COLO829 (cell line): ENCODE measurements at places on chromosomes 1 and 21.
A peak's percentile ranks its signal among the peaks of the same experiment; 100 is the strongest.

- no peak for DNase-seq
Observed at GRCh38 chr1:243287123-243287460, 31.3 kb downstream of the SDCCAG8 start.

- peak; percentile 37 for DNase-seq
Observed at GRCh38 chr1:24822887-24823286, 77.6 kb downstream of the CLIC4 start.

DNA sequence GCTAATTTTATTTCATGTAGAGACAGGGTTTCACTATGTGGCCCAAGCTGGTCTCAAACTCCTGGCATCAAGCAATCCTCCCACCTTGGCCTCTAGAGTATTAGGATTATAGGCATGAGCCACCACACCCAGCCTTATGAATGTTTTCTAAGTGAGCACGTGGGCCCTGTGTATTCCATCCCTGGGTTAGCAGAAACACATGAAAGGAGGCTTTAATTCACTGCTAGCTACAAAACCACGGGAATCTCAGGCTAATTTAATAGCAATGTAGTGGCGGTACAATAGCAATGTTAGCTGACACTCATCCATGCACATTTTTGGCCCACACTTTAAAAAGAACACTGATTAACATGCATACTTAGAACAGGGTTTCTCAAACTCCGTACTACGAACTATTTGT lies 32.0 kb downstream of the VTCN1 start:
- DNase-seq, result no peak

- DNase-seq, result no peak
Observed at GRCh38 chr1:87689487-87689886, 360.8 kb downstream of the LMO4 start.

DNA sequence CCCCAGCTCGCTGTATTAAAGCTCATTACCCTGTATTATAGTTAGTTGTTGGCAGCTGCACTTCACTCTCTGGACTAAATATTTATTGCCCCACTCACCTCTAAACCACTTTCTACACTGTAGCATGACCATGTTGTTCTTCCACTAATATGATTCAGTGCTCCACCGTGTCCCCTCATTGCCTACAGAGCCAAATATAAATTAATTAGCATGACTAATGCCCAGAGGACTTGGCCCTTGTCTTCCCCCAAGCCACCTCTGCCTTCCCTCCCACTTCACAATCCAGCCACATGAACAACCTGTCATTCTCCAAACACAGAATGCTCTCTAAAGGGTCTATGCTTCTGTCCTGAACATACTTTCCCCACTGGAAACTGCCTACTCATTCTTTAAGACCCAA lies 276.5 kb downstream of the PLPP3 start:
- no peak for DNase-seq

GRCh38 chr1:3752400-3752945 lies at the start of gene CCDC27:
Gene CCDC27 (plus strand): TSS chr1:3752450. CDS start chr1:3752482, 32 bp downstream.
- no peak for DNase-seq

DNA sequence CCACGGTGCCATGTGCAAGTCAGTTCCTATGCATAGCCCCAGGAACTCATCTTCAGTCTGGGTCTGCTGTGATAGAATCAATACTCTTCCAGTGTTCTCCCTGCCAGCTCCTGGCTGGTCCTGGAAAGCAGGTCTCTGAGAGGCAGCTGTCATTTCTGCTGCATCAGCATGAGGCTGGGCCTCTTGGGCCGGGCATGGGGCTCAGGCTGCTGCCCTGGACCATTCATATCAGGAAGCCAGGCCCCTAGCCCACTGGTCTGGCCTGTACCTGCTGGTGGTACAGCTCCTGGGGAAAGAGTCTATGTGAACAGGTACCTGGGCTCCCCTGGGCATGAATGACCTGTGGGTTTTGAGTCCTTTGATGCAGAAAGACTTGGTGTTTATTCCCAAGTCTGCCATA lies 173.6 kb upstream of the CSF3R start:
- no peak for DNase-seq

GRCh38 chr21:41839387-41840000 lies 39.6 kb downstream of the PRDM15 start:
- no peak for DNase-seq

DNA sequence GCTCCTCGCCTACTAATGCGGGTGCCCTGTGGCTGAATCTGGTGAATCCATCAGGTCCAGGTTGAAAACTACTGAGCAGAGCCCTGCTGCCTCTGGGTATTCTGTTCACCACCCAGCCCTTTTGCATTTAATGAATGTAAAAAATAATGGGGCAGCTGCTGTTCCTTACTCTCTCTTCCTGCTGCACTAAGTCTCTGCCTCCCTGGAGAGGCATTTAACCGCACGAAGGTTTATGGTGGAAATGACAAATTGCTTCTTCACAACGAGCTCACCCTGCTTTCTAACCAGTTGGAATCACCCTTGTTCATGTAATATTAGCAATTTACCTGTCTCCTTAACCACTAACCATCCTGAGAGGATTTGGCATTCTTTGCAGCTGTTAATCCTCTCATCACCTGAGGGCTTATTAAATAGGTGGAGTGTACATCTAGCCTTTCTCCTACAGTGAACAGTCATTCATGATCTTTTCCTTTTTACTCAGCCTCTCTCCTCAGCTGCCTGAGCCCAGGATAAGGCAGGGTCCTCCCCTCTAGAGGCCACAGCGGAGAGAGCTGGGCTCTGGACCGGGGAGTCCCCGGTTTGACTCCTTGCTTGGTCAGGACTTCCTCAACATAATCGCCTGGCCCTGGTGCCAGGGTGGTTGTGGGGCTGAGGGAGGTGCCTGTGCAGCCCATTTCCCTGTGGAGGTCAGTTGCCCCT lies 97.6 kb downstream of the NOS1AP start:
- DNase-seq, result no peak

DNA sequence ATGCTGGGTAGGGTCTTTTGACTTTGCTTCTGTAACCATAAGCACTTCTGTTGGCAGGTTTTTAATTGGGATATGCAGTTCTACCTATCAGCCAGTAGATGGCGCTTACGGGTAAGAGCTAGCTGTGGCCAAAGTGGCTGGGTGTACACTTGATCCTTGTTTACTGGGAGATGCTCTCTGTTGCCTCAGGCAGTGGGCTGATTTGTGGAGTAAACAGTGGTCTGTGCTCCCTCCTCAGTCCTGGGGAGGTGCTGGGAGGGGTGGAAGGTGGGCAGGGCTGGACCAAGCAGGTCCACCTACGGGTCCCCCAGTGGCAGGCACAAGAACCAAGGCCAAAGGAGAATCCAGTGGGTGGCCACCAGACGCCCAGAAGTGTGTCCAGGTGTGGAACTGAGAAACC lies 43.4 kb downstream of the RALGPS2 start:
- DNase-seq, result peak; percentile 24

DNA sequence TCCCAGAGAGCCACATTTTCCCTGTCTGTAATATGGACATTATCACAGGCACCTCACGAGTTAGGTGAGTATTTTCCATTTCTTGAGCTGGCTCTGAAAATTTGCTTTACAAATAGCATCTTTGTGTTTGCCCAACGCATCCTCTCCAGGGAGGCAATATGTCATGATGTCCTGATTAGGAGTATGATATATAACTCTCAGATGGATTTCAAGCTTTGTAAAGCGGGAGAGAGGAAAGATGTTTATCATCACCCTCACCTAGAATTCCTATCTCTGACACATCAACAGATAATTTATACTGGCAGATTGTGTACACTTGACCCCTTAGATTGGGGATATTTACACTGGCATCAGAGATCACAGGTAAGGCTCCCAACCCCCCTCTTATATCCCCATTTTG lies 730.7 kb upstream of the RGS18 start:
- DNase-seq, result no peak

- no peak for DNase-seq
Observed at GRCh38 chr1:10759413-10760200, 36.8 kb downstream of the CASZ1 start.

DNA sequence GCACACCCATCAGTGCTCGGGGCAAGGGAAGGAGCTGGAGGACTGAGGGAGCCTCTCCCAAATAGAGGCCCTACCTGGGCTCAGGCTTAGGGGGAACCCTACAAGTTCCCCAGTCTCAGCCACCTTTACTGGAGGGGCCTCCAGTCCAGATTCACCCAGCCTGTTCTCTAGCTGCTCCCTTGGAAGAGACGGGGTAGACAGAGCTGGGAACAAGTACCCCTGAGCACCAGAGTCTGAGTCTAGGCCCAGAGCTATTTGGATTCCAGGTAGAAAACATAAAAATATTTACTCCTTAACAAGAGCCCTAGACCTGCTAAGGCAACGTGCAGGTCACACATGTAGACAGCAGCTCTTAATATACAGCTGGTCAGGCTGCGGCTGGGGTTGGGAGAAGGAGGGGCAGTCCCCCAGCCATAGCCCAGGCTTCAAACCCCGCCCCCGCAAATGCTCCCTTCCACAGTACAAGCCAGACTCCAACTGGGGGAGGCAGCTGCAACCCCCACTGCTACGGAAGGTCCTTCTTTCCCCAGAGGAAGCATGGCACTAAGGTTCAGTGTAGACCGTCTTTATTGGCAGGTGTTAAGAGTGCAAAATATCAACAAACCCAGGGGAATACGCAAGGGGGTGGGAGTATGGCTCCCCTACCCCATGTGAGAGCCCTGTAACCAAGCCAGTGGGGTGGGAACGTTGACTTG lies 8.0 kb downstream of the TENT5B start:
- DNase-seq, result no peak
